ENCODE measurements at places on chromosomes 5 and 9.

DNA sequence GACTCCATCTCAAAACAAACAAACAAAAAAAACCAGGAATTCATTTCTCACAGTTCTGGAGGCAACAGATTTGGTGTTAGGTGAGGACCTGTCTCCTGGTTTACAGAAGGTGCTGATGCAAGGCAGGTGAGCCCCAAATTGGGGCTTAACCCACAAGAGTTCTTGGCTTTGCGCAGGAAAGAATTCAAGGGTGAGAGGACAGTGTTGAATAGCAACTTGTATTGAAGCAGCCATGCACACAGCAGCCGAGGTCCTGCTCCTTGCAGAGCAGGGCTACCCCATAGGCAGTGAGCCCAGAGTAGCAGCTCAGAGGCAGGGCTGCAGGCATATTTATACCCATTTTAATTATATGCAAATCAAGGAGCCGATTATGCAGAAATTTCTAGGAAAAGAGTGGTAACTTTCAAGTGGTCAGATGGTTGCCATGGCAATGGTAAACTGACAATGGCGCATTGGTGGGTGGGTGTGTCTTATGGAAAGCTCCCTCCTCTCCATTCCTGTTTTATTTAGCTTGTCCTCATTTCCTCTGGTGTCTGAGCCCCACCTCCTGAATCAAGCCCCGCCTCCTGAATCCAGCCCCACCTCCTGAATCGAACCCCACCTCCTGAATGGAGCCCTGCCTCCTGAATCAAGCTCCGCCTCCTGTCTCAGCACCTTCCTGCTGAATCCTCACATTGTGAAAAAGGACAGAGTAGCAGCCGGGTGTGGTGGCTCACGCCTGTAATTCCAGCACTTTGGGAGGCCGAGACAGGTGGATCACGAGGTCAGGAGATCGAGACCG, 34.5 kb upstream of the COL5A1 start:
- DNase-seq = no peak

GRCh38 chr5:28855626-28856025, 1817.2 kb upstream of the CDH9 start:
- DNase-seq = no peak

DNA sequence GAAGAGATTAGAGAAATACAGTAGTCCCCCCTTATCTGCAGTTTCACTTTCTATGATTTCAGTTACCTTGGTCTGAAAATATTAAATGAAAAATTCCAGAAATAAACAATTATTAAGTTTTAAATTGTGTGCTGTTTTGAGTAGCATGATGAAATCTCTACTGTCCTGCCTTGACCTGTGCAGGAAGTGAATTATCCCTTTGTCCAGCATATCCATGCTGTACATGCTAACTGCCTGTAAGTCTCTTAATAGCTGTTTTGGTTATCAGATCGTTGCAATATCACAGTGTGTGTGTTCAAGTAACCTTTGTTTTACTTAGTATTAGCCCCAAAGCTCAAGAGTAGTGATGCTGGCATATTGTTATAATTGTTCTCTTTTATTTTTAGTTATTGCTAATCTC, 11.2 kb upstream of the JAK2 start:
- no peak for DNase-seq

DNA sequence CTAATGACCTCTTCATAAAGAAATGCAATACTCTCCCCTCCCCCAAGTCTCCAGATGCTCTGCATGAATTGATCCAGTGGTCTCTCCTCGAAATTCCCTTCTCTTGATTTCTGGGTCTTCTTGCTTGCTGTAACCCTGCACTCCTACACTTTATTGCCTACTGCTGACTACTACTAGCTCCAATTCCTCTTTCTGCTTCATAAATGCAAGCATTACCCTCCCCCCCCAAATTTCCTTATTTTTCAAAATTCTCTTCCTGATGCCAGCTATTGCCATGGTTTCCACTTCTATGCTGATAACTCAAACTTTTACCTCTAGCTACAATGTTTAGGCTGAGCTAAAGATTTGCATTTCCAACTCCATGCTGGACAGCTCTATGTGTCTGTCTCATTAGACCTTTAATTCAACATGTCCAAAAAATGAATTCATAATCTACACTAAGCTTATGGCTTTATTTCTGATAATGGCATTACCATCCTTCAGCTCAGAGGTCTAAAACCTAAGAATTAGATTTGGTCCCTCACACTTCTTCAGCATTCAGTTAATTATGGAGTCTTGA, 1.4 kb downstream of the ZBTB26 start:
- DNase-seq = no peak

DNA sequence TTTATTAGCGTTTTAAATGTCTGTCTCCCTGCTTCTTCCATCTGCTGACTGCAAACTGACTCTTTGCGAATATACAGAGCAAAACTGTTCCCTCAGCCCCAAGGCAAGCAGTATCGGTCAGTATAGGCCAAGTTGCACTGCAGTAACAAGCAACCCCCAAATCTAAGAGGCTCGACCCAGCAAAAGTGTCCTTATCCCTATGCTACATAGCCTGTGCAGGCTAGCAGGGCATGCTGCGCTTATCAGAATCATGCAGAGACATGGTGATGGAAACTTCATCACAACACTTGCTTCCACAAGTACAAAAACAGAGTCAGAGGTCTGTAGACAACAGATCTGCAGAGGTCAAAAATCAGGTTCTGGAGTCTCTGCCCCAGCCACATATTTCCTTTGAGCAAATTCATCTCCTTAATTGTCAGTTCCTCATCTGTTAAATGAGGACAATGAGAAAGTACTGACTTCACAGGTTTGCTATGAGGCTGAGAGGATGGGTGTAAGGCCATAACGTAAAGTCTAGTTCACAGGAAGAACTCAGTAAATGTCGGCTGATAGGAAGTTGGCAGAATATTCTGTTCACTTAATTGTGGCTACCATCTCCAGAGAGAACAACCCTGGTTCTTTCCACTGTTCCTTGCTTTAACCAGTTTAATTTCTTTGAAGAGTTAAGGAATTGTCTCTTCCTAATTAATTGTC, 9.6 kb upstream of the IL17B start:
- no peak for DNase-seq

GRCh38 chr9:112858625-112859147, 32.0 kb downstream of the SLC46A2 start:
- no peak for DNase-seq

GRCh38 chr5:35853631-35854030, 3.1 kb upstream of the IL7R start:
- DNase-seq = peak; percentile 84

DNA sequence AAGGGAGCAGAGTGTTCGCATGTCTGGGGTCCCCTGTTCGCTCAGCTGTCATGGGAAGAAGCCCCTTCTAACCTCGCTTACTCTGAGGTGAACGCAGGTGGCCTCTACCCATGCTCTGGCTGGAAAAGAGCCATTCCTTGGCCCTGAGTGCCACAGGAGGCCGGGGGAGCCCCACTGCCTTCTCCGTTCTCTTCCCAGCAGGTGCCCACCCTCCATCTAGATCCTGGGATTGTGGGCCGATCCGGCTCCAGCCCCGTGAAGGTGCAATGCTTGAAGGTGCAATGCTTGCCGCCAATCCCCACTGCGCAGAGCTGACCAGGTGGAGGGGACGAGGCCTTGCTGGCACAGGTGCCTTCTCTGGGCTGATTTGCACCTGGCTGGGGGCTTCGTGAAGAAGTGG, 95.4 kb downstream of the MRPL36 start:
- DNase-seq = no peak

- DNase-seq = no peak
Measured at GRCh38 chr5:160649304-160649703, 202.7 kb downstream of the ATP10B start.

- no peak for DNase-seq
Measured at GRCh38 chr9:30035761-30036160, 2348.7 kb upstream of the ACO1 start.

DNA sequence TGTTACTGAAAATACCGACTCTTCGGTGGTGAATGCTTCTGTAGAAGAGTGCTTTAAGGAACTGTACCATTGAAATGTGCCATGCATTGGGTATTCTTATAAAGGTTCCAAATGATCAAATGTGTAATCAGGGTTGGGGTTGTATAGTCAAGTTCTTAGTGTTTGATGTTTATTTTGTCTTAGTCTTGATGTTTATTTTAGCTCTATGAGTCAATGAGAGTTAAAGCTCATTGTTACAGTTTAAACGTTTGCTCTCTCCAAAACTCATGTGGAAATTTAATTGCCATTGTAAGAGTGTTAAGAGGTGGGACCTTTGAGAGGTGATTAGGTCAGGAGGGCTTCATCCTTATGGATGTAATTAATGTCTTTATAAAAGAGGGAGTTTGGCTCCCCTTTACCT, 153.0 kb downstream of the FER start:
- no peak for DNase-seq

Measured in activated CD4-positive, alpha-beta T cell treated with anti-CD3 and anti-CD28 coated beads, Interleukin-2, amount 50 U/mL, for 16 hours (primary cell).